Breast epithelium (tissue), 4 donors: ENCODE measurements at places on chromosomes 16 and 17. TPM values are rescaled to one million over a fixed set of nuclear protein-coding genes. Genes with fewer than 3 reads are reported as not detected.

- no peak for DNase-seq
- H3K27ac ChIP-seq: no peak overlapping the region
- H3K27me3 ChIP-seq: no peaks in the 10 kb centered on the region
- no peaks in the 10 kb centered on the region for H3K36me3 ChIP-seq
Measured at GRCh38 chr16:2358811-2359210, 18.3 kb upstream of the ABCA3 start.

DNA sequence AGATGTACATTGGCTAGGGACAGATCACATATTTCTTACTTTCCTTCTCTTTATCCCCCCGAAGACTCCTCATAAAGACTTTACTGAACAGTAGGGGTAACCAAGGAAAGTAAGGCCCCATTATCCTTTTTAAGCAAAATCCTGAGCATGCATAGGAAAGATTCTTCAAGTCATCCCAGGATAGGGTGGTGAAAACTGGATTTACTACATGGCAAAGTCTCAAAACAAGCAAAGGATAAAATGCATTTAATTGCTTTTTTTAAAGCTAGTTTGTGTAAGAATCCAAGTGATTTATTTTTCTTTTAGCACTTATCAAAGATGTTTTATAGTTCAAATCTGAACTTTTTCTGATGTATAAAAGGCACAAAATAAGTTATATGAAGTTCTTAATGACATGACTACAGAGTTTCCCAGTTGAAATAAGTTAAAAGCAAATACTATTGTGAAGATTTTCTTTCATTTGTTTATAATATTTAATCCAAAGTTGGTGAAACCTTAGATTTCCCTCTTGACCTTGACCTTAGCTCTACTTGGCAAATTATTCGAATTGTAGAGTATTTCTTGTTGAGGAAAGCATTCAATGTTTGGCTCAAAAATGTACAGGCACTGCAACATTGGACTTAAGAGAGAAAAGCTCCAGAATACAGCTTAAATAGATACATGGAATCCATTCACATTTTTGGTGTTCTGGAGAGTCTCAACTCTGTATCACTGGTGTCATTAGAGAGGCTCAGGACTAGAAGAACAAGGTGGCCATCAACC is 104.3 kb downstream of the ABCA8 start:
- no peak overlapping the region for H3K4me3 ChIP-seq
- DNase-seq: no peak
- no peaks in the 10 kb centered on the region for H3K4me1 ChIP-seq
- no peaks in the 10 kb centered on the region for H3K36me3 ChIP-seq
- no peak overlapping the region for H3K27ac ChIP-seq

SHISA6 gene
- total RNA-seq: 3.3 TPM

- no peak overlapping the region for H3K27ac ChIP-seq
- H3K4me1 ChIP-seq: no peaks in the 10 kb centered on the region
- H3K36me3 ChIP-seq: no peaks in the 10 kb centered on the region
- no peak overlapping the region for H3K4me3 ChIP-seq
- no peak for DNase-seq
Measured at GRCh38 chr17:75450270-75450669, 6.2 kb upstream of the TMEM94 start.

GRCh38 chr16:53982631-53983042 is 278.7 kb downstream of the FTO start:
- H3K4me1 ChIP-seq: peaks cover 3% of the 10 kb centered on the region
- no peaks in the 10 kb centered on the region for H3K36me3 ChIP-seq
- no peaks in the 10 kb centered on the region for H3K27me3 ChIP-seq
- no peak overlapping the region for H3K27ac ChIP-seq
- no peak for DNase-seq

DNA sequence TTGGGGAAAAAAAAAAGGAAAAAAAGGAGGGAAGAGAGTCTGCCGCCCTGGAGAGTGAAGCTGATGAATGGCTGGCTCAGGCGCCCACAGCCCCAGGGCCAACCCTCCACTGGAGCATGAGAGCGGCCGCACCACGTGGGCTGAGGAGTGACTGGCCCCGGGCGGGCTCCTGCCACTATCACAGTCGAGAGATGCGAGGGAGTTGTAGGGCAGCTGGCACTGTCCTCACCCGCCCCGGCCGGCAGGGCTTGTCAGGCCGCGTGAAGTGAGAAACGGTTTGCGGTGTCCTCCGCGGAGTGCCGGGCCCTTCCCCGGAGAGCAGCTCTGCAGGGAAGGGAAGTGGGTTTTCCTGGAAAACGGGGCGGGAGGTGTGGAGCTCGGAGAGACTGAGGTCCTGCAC is 45.9 kb downstream of the JPH3 start:
- no peaks in the 10 kb centered on the region for H3K27me3 ChIP-seq
- H3K4me1 ChIP-seq: no peaks in the 10 kb centered on the region
- H3K27ac ChIP-seq: no peak overlapping the region
- no peak for DNase-seq
- no peaks in the 10 kb centered on the region for H3K36me3 ChIP-seq
- no peak overlapping the region for H3K4me3 ChIP-seq

DNA sequence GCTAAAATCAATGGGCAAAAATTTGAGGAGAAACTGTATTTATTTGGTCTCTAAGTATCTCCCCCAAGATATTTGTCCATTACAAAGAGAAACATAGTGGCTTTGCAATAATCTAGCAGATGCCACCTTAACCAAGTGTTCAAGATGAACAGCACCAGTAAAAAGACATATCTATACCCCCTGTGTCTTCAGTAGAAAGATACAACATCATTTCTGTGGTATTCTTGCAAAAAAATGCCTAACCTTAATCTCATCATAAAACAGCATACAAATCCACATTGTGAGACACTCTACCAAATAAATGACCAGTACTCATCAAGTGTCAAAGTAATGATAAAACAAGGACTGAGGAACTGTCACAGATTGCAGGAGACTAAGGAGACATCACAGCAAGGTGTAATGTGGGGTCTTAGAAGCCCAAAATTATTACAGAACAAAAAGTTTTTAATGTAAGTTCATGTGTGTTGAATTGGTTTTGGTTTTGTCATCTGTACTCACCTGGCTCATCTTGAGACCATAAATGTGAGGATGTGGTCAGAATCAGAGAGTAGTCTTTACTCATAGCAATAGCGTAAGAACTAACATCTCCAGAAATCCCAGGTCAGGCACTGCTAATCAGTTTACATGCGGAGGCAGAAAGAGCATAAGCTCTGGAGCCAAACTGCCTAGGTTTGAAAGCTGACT is 77.2 kb downstream of the AATF start:
- no peaks in the 10 kb centered on the region for H3K36me3 ChIP-seq
- H3K4me1 ChIP-seq: no peaks in the 10 kb centered on the region
- no peak overlapping the region for H3K27ac ChIP-seq
- H3K27me3 ChIP-seq: no peaks in the 10 kb centered on the region

- H3K27me3 ChIP-seq: no peaks in the 10 kb centered on the region
- DNase-seq: no peak
- H3K36me3 ChIP-seq: no peaks in the 10 kb centered on the region
- no peaks in the 10 kb centered on the region for H3K4me1 ChIP-seq
Measured at GRCh38 chr17:7880076-7880868, 8.3 kb upstream of the CHD3 start.

DNA sequence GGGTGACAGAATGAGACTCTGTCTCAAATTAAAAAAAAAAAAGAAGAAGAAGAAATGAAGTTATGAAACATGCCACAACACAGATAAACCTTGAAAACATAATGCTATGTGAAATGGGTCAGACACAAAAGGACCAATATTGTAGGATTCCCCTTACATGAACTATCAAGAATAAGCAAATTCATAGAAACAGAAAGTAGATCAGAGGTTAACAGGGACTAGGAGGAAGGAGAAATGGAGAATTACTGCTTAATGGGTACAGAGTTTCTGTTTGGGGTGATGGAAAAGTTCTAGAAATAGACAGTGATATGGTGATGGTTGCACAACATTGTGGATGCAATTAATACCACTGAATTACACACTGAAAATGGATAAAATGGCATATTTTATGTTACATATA is 16.3 kb downstream of the RANBP10 start:
- DNase-seq: no peak
- H3K36me3 ChIP-seq: no peaks in the 10 kb centered on the region
- no peaks in the 10 kb centered on the region for H3K4me1 ChIP-seq
- H3K27ac ChIP-seq: no peak overlapping the region
- H3K27me3 ChIP-seq: no peaks in the 10 kb centered on the region
- no peak overlapping the region for H3K4me3 ChIP-seq
